ENCODE measurements at places on chromosomes 3 and 15.

DNA sequence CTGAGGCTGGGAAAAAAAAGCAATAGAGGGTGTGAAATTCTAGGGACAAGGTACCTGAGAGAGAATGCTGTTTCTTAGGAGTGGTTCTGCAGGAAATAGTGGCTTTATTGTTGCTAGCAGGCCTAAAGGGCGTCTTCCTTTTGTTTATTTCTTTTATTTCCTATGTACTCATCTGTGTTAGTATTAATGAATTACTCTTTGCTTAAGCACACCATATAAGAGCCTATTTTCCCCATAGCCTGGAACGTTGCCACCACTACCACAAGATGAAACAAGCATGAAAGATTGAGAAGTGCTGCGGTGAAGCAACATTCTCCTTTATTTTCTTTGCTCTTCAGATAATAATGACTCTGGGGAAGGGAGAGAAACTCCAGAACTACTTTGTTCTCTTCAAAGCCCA lies 21.3 kb upstream of the GOLIM4 start:
- no peak for DNase-seq

GRCh38 chr15:51311510-51311909 lies 26.9 kb downstream of the CYP19A1 start:
- no peak for DNase-seq

DNA sequence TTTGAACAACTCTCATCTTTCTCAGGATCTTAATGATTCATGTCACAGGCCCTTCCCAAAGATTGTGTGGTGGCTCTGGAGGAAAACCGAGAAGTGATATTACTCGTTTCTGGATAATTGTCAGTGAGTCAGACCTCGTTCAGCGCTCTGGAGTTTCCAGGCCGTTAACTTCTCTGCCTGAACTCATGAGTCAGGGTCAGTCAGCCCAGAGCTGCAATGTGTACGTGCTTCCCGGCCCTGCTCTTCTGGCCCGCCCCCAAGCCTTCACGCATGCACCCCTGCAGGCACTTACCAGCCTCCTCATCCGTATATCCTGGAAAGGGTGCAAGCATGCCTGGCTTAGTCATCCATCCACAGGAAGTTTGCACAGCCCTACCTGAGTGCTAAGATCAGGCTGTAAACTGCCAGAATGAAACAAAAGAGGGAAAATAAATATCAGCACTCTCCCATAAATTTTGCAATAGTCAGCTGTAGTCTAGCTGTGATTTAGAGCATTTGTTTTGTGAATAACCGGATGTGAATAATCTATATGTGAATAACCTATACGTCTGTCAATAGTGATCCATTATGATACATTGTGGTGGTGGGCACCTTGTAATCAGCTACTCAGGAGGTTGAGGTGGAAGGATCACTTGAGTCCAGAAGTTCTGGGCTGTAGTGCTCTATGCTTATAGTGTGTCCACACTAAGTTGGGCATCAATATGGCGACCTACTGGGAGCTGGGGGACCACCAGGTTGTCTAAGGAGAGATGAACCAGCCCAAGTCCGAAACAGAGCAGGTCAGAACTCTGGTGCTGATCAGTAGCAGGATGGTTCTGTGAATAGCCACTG lies 35.3 kb upstream of the SEMA4B start:
- peak; percentile 70 for DNase-seq

- DNase-seq = peak; percentile 10
Measured at GRCh38 chr3:197801891-197802778, 11.1 kb downstream of the LRCH3 start.

DNA sequence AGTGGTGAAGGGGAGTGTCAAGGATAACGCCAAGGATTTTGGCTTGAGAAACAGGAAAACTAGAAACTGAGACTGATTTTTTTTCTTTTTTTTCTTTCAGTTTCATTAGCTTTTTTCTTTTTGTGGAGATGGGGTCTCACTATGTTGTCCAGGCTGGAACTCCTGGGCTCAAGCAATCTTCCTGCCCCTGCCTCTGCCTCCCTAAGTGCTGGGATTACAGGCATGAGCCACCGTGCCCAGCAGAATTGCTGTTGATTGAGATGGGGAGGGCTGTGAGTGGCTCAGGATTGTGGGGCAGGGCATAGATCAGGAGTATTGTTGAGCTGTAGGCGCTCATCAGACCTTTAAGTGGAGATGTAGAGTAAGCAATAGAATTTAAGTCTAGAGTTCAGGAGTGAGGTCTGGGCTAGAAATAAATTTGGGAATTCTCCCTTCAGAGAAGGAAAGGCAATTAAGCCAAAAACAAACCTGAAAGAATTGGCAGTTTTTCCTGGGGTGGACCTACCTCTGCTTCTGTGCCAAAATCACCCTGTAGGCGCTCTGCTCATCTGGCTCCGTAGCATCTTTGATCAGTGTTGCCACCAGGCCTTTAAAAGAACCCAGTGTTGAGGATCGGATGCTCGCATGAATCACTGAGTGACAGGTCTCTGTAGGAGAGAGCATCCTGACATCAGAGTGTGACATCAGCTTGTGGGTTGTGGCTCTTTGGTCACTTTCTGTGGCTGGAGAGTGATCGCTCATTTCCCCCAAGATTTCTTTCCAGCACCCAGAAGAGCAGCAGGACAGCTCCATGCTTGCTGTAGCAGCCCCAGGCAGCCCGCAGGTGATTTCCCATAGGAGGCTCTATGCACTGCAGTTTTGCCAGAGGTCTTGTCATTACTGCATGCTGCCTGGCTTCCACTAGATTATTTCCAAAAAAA lies 15.8 kb downstream of the ABHD17C start:
- no peak for DNase-seq

DNA sequence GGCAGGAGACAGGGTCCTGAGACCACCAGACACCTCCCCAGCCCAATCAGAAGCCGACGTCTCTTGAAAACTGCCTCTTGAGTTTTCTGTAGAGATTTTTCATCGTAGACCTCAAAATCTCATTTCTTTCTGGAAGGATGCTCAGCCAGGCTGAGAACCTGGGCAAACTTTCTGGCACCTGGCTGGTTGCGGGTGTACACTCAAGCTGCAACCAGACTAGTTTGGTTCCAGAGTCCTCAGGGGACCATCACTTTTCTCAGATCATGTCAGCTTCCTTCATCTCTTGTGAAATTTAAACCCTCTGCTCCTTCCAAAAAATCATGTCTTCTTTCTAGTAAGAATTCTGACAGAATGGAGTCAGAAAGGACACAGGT lies 45.1 kb downstream of the CMTM7 start:
- no peak for DNase-seq

- no peak for DNase-seq
Measured at GRCh38 chr3:146227486-146227885, 23.4 kb downstream of the PLSCR4 start.

DNA sequence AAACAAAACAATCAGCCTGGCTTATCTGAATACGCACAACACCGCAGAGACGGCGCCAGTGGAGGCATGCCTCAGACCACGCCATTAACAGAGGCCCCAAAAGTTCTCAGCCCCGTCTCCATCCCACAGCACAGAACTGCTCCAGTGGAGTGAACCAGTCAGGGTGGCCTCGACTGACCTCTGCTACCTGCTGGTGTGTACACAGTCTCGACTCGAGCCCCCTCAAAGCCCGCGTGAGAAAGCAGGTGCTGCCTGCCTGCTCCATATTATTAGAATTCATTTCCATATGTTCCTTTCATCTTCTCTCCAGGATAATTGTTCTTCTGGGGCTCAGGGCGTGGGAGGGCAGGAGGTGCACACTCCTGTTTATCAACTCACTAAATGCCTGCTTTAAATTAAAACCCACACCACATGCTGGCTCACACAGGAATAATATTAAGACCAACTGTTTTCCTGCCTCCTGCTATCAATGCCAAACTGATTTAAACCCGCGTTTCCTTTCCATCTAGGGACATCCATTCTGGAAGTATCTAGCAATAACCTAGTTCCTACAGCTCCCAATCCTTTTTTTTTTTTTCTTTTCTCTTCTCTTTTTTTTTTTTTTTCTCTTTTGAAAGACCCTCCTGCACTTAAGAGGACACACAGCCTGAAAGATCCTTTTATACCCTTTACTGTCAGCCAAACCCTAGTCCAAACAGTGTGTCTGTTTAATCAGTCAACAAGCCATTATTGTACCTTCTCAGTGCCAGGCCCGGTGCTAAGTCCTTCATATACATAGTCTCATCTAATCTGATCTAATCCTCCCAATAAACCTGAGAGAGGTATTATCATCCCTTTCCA lies 101.2 kb downstream of the TLE3 start:
- no peak for DNase-seq

Data from stimulated activated CD4-positive, alpha-beta T cell treated with anti-CD3 and anti-CD28 coated beads, Interleukin-2, amount 100 ng/mL, for 24 hours (primary cell).